ENCODE measurements at places on chromosomes 3 and 15. TPM values are rescaled to one million over a fixed set of nuclear protein-coding genes. Genes with fewer than 3 reads are reported as not detected.
A peak's percentile ranks its signal among the peaks of the same experiment; 100 is the strongest.

DNA sequence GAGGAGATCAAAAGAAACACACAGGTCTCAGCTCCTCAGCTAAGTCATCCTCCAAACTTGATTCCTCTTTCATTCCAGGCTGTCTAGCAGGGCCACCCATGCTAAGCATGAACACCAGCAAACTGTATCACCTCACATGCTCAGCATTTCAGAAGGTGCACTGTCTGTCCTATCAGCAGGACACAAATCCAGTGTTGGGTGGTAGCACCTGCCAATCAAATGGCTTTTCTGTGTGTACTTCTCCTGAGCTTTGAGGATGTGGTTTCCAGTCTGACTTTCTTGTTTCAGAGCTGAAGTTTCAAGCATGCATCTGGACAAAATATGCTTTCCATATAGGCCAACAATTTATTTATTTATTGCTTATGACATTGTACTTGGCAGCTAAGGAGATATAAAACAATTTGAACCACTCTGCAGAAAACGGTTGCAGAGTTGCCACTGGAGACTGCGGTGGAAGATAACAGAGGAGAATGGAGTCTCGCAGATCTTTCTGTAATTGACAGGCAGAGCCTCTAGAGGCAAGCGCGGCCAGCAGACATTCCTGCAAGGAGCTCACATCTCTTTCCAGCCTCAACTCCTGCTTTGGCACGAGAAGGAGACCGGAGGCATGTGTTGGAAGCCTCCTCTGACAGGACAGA is 167.1 kb upstream of the WNT5A start:
- DNase-seq: no peak
- peaks cover 33% of the 10 kb centered on the region for H3K4me1 ChIP-seq
- no peak overlapping the region for H3K4me3 ChIP-seq
- H3K27me3 ChIP-seq: no peaks in the 10 kb centered on the region
- no peak overlapping the region for H3K27ac ChIP-seq

GRCh38 chr3:27570421-27571106 is 86.4 kb upstream of the SLC4A7 start:
- H3K4me1 ChIP-seq: no peaks in the 10 kb centered on the region
- H3K27ac ChIP-seq: no peak overlapping the region
- no peak for DNase-seq
- no peaks in the 10 kb centered on the region for H3K36me3 ChIP-seq
- no peak overlapping the region for H3K4me3 ChIP-seq

GRCh38 chr3:148992027-148992634 is 791 bp downstream of the GYG1 start:
- no peak overlapping the region for H3K27ac ChIP-seq
- no peaks in the 10 kb centered on the region for H3K36me3 ChIP-seq
- peak overlapping the region; percentile 81 for H3K4me3 ChIP-seq
- peak; percentile 71 for DNase-seq
- peaks cover 24% of the 10 kb centered on the region for H3K4me1 ChIP-seq
- peaks cover 6% of the 10 kb centered on the region for H3K27me3 ChIP-seq

DNA sequence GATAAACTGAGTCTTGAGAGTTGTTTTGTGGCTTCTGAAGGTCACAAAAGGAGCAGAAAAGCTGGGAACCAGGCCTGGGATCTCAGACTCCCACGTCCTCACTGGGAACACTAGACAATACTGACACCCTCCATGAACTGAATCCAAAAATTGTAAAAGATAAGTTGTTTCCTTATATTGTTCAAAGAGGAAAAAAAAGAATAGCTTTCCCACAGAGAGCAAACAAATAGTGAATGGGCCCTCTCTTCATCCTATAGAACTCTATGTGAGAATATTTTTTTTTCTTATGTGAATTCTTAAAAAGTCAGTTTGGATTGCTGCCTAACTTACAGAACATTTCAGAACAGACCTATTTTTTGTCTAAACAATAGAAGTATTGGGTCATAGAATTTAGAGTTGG is 203.5 kb downstream of the MECOM start:
- no peaks in the 10 kb centered on the region for H3K4me1 ChIP-seq
- no peaks in the 10 kb centered on the region for H3K27me3 ChIP-seq
- no peak overlapping the region for H3K27ac ChIP-seq

GRCh38 chr15:57752436-57752835 is 45.9 kb downstream of the POLR2M start:
- no peaks in the 10 kb centered on the region for H3K36me3 ChIP-seq
- peak; percentile 54 for DNase-seq
- H3K4me3 ChIP-seq: no peak overlapping the region
- no peak overlapping the region for H3K27ac ChIP-seq
- H3K4me1 ChIP-seq: peaks cover 13% of the 10 kb centered on the region

- no peaks in the 10 kb centered on the region for H3K27me3 ChIP-seq
- no peak for DNase-seq
- H3K4me1 ChIP-seq: peaks cover 9% of the 10 kb centered on the region
- H3K36me3 ChIP-seq: no peaks in the 10 kb centered on the region
- no peak overlapping the region for H3K27ac ChIP-seq
- H3K4me3 ChIP-seq: no peak overlapping the region
These were observed 8.5 kb downstream of the VEPH1 start for GRCh38 chr3:157494581-157495281.

DNA sequence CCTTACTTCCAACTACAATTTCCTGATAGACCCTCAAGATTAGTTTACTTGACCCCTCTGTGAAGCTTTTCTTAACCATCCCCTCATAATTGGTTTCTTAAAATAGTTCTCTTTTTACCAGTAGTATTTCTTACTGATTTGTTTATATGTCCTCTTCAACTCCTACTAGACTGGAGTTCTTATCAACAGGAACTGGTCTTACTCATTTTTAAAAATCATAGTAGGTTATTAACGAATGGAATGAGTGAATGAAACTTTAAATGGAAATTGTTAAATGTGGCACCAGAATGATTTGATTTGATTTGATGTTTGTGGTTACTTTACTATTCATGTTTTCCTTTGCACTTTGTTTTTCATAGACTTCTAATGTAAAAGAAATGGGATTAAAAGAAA is 91.5 kb downstream of the NEO1 start:
- no peak overlapping the region for H3K27ac ChIP-seq
- H3K27me3 ChIP-seq: no peaks in the 10 kb centered on the region
- no peak for DNase-seq
- H3K36me3 ChIP-seq: no peaks in the 10 kb centered on the region
- H3K4me1 ChIP-seq: no peaks in the 10 kb centered on the region

- no peak overlapping the region for H3K4me3 ChIP-seq
- no peak for DNase-seq
- H3K27me3 ChIP-seq: no peaks in the 10 kb centered on the region
- H3K4me1 ChIP-seq: peaks cover 12% of the 10 kb centered on the region
- H3K36me3 ChIP-seq: no peaks in the 10 kb centered on the region
- no peak overlapping the region for H3K27ac ChIP-seq
These were observed 37.0 kb downstream of the HDGFL3 start for GRCh38 chr15:83170474-83171165.

GRCh38 chr15:69163141-69163669 is 2.8 kb downstream of the GLCE start:
- peaks cover 24% of the 10 kb centered on the region for H3K27me3 ChIP-seq
- H3K27ac ChIP-seq: no peak overlapping the region
- H3K4me3 ChIP-seq: no peak overlapping the region
- no peaks in the 10 kb centered on the region for H3K36me3 ChIP-seq

- H3K4me1 ChIP-seq: no peaks in the 10 kb centered on the region
- no peaks in the 10 kb centered on the region for H3K36me3 ChIP-seq
- no peaks in the 10 kb centered on the region for H3K27me3 ChIP-seq
- no peak overlapping the region for H3K27ac ChIP-seq
These were observed 26.8 kb downstream of the CMC1 start for GRCh38 chr3:28267984-28268849.

DNA sequence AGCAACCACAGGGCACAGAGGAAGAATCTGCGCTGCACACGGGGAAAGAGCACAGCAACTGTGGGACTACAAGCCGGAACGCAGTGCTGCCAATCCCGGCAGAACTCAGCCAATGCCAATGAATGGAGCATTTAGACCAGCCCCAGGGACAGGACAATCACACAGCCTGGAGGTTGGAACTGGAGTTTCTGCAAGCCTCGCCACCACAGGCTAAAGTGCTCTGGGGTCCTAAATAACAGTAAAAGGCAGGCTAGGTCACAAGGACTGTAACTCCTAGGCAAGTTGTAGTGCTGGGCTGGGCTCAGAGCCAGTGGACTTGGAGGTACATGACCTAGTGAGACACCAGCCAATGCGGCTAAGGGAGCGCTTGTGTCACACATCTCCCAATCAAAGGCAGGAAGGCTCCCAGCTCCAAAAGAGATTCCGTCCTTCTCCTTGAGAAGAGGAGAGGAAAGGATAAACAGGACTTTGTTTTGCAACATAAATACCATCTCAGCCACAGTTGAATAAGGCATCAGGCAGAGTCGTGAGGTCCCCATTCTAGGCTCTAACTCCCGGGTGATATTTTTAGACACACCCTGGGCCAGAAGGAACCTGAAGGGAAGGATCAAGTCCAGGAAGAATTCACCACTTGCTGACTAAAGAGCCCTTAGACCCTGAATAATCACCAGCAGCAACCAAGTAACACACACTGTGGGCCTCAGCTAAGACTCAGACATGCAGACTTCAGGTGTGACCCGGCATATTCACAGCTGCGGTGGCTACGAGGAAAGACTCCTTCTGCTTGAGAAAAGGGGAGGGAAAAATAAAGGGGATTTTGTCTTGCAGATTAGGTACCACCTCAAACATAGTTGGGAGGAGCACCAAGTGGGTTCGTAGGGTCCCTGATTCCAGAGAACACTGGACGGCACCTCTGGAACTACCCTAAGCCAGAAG is 85.5 kb upstream of the XXYLT1 start:
- H3K4me3 ChIP-seq: no peak overlapping the region
- peak; percentile 15 for DNase-seq
- H3K4me1 ChIP-seq: peaks cover 9% of the 10 kb centered on the region
- no peaks in the 10 kb centered on the region for H3K36me3 ChIP-seq
- H3K27ac ChIP-seq: no peak overlapping the region

- no peaks in the 10 kb centered on the region for H3K27me3 ChIP-seq
- H3K4me1 ChIP-seq: no peaks in the 10 kb centered on the region
- H3K27ac ChIP-seq: no peak overlapping the region
These were observed 85.5 kb downstream of the DMXL2 start for GRCh38 chr15:51536965-51537574.

DNA sequence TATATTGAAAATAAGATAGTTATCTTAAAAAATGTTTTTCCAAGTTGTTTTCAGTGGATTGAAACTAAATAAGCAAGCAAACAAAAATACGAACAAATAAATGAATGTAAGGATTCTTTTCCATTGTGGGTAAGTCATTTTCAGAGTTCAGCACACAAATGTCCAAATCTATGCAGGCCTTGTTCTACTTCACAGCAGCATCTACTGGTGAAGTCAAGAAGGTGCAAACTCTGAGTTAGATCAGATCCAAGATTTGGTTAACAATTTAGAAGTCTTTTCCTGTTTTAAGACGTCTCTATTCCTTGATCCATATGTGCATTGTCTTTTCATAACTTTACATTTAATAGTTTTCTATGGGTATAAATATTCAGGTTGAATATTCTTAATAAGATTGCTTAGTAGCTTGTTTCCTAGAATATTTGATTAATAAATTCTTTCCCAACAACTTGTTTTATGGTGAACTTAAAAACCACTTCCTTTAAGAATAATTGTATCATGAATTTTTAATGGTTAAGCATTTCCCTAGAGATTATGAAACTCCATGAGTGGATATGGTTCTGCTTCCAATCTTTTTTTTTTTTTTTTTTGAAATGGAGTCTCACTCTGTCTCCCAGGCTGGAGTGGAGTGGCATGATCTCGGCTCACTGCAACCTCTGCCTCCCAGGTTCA is 10.5 kb downstream of the PTX3 start:
- DNase-seq: peak; percentile 16
- H3K27ac ChIP-seq: no peak overlapping the region
- H3K4me3 ChIP-seq: no peak overlapping the region
- no peaks in the 10 kb centered on the region for H3K27me3 ChIP-seq
- no peaks in the 10 kb centered on the region for H3K4me1 ChIP-seq

- DNase-seq: no peak
- no peaks in the 10 kb centered on the region for H3K36me3 ChIP-seq
These were observed 515.1 kb downstream of the GABRG3 start for GRCh38 chr15:27486051-27486450.

GRCh38 chr15:52491472-52491871 is 37.2 kb downstream of the MYO5A start:
- no peaks in the 10 kb centered on the region for H3K36me3 ChIP-seq
- H3K4me3 ChIP-seq: no peak overlapping the region
- no peaks in the 10 kb centered on the region for H3K27me3 ChIP-seq
- no peak for DNase-seq

DNA sequence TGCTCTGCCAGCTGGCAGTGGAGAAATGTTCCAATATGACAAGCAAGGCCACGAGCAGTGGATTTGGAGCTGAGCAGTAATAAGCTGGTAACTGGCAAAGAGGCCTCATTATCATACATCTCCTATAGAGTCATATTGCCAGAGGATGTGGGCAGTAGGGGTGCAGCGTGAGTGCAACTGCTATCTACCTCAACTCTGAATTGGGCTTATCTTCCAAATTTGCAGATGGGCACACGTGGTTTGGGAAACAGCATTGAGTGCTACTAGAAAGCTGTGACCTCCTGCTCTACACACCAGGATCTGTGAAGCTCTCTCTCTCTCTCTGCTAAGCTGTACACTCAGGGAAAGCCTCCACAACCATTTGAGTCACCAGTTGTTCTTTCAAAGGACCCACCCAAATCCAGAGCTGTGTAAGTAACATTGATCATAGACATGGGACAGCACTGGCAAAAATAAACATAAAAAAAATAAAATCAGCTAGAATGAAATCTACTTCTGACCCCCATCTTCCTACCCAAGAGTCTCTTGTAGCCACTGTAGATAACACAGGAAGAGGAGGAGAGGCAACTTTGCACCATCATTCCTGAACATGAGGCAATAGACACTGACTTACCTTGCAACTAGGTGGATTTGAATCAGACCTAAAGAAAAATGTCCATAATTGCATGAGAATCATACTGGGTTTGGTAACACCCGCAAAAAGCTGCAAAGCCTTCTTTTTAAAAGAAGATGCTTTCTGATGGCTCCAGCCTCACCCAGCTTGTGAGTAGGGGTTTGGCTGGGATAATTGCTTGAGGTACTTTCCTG is 82.9 kb upstream of the THBS1 start:
- no peaks in the 10 kb centered on the region for H3K27me3 ChIP-seq
- H3K4me1 ChIP-seq: no peaks in the 10 kb centered on the region
- DNase-seq: no peak
- no peak overlapping the region for H3K27ac ChIP-seq
- H3K4me3 ChIP-seq: no peak overlapping the region
- no peaks in the 10 kb centered on the region for H3K36me3 ChIP-seq

Gene DNAH12
- not detected for total RNA-seq

Gene PLIN1
- 0.50 TPM for total RNA-seq

Gene SLCO2A1
- total RNA-seq: 1.6 TPM

Gene CDHR4
- total RNA-seq: not detected

Gene TMEM212
- not detected for total RNA-seq
